EH (cell line): ENCODE measurements at places on chromosomes 7 and 10.

DNA sequence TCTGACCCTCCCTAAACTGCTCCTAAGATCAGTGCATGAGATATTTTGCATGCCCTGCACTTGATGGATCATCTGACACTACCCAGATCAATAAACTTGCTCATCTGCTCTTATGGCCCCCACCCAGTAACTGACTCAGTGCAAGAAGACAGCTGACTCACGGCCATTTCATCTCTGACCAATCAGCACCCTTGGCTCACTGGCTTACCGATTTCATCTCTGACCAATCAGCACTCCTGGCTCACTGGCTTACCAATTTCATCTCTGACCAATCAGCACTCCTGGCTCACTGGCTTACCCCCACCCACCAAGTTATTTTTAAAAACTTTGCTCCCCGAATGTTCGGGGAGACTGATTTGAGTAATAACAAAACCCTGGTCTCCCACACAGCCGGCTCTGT lies 37.2 kb upstream of the OPTN start:
- DNase-seq: no peak

DNA sequence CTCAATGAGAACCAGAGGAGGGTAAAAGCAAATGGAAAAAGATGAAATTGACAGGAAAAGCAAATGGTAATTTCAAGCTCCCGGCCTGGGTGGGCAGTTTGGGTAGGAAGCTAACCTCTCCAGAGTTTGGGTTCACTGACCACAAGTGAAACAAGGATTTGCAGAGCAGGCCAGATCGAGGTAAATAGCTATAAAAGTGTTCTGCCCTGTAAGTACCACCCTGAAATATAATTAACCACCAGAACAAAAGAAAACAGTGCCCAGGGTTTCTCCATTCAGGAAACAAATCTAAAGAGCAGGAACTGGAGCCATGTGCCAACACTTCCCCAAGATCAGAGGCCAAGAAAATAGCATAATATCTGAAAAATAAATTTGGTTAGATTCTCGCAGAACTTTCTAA lies 276.7 kb upstream of the MEOX2 start:
- DNase-seq: no peak

- peak; percentile 93 for DNase-seq
These were observed 4.6 kb downstream of the ARPC1B start for GRCh38 chr7:99379043-99379577.

- no peak for DNase-seq
These were observed 75.1 kb downstream of the ZMIZ1 start for GRCh38 chr10:79143879-79144278.

GRCh38 chr7:152103691-152104090 lies 78.2 kb downstream of the GALNT11 start:
- DNase-seq: peak; percentile 25

DNA sequence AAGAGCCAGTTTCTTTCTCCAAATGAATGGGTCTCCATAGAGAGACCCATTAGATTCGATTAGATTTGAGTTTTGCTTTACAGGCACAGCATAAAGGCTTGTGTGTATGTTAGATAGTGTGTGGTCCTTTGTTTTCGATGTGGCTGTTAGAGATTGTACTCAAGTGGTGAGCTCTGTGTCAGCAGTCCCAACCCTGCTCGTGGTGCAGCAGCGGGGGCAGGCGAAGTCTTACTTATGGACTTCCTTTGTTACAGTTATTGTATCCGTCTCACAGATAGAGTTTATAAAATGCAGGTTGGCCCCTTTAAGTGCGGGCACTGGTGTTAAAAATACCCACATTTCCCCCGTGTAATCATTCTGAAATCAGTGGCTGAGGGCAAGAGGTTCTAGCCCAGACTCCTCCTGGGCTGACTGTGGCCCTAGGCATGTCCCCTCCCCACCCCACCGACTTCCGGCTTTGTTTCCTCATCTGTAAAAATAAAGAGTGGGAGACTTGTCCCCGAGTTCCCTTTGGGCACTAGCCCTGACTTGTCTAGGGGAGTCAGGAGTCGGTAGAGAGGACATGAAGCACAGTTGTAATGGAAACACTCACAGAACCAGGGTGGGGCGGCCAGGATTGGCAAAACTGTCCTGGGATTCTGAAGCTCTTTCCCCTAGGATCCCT lies 28.6 kb downstream of the MTURN start:
- DNase-seq: no peak

DNA sequence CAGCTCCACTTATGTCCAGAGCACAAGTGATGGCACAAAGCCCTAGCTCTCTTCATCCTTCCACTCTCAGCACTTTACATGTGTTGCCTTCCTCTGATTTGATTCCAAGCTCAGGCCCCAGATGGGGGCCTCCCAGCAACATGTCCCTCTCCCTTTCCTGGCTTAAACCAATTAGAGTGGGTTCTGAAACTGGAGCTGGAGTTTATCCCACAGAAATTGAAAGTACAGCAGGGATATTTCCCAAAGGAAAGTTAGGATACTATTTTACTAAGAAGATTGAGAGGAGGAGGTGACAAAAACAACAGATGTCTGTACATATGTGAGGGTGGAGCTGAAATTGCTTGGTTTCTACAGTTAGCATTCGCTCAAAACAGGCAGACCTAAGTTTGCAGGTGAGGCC lies 724.6 kb downstream of the AUTS2 start:
- no peak for DNase-seq
